ENCODE measurements at places on chromosomes 11 and 22.

DNA sequence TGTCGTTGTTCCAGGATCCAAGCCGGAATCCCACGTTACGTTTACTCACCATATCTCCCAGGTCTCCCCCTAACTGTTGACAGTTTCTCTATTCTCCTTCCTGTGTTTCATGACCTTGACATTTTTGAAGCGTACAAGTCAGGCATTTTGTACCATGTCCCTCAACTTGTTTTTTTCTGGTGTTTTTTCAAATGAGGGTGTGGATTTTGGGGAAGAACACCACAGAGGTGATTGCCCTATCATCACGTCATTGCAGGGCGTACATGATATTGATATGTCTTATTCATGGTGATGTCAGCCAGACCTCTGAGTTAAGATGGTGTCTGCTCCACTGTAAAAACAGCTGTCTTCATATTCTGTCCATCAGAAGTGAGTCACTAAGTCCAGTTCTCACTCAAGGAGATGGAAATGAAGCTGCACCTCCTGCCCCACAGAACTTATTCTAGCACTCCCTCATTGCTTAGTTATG, 28.3 kb upstream of the SOX10 start:
- DNase-seq = no peak

DNA sequence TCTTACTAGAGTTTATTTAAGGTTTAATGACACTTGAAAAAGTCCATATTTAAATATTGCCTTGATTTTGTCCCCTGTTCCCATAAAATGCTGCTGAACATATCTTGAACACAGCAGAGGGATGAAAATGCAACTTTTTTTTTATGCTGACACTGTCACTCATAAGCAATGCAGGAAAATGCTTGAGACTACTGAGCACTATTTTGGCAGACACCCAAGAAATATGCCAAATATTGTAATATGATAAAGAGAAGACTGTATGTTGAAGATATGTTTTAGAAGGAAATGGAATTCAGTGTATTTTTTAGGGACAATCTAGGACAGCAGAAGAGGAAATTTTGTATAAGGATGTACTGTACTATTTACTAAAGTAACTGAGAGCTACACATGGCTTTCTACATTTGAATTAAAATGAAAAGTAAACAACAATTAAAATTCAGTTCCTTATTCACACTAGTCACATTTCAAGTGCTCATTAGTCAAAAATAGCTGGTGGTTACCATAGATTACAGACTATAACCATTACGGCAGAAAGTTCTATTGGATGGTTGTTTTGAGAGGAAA, 58.6 kb downstream of the LRRC4C start:
- no peak for DNase-seq

DNA sequence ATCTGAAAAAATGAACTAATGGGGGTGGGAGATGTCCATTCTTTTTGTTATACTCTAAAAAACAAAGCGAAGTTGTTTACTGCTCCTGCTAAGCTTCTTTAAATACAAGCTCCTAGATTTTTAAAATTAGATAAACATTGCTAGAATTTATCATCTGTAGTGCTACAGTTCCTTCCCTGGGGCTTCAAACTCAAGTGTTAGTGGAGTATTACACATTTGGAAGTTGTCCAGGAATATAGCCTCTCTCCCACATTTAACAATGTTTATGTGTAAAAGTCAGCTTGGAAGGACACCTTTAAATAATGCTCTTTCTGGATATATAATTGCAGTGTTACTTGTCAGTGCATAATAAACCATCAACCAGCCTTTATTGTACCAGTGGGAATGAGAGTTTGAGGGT, 155.5 kb downstream of the SPON1 start:
- no peak for DNase-seq

GRCh38 chr11:129295746-129296145, 79.9 kb upstream of the BARX2 start:
- DNase-seq = no peak

- DNase-seq = no peak
Measured at GRCh38 chr11:76493040-76493439, 48.2 kb downstream of the EMSY start.

DNA sequence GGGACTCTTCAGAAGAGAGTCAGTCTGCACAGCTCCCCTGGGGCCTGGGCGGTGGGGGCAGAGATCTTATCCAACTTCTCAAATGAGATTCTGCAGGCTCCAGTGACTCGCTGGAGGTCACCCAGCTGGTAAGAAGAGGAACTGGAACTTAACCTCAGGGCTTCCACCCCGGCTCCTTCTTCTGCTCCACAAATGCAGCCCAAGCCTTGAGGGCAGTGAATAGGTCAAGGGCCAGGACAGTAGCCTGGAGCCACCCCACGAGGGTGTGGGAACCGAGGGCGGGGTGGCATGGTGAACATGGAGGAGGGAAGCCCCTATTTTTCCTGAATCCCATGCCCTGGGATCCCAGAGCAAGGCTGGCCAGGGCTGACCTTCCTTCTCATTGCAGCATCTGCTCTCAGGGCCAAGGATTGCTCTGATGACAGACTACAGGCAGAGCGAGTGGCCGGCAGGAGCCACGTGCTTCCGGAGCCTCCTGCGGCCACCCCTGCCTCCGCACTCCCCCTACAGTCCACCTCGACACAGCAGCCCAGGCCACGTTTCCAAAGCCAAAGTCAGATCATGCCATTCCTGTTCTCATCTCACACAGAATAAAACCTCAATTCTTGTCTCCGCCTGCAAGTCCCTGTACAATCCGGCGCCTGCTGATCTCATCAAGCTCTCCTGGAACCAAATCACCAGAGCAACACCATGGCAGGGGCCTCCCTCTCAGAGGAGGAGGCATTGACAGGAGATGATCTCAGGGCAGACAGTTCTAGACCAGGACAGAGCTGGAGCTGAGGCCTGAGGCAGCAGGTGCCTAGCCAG, 21.1 kb upstream of the UPK3A start:
- DNase-seq = peak; percentile 60

- DNase-seq = no peak
Measured at GRCh38 chr11:100756559-100756958, 69.5 kb downstream of the ARHGAP42 start.

DNA sequence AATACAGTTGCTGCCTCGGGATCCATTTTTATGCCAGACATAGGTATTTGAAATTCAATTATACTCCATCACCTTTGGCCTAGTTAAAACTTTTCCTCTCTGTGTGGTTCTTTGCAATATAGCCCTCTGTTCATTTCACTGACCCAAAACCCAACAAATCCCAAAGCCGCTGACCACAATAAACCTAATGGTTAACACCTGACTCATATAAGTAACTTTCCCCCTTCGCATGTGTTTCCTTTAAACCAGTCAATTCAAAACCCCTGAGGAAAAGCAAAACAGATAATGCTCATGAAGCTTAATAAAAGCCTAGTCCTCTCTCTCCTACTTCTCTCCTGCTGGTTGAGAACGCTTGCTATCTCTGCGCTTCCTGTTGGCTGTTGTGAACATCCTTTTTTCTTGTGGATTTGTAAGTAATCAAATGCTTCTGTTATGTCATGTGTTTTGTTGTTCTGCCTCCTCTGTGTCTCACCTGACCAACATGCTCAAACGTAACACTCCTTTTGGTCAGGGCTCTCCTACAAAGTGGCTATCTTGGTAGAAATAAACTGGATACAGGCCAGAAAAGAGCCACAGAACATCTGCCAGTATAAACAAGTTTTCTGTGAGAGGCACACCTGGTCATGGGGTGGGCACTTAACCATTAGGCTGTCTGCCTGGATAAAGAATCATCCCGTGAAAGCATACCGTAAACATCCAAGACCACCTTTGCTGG, 652.6 kb downstream of the METTL15 start:
- DNase-seq = no peak

DNA sequence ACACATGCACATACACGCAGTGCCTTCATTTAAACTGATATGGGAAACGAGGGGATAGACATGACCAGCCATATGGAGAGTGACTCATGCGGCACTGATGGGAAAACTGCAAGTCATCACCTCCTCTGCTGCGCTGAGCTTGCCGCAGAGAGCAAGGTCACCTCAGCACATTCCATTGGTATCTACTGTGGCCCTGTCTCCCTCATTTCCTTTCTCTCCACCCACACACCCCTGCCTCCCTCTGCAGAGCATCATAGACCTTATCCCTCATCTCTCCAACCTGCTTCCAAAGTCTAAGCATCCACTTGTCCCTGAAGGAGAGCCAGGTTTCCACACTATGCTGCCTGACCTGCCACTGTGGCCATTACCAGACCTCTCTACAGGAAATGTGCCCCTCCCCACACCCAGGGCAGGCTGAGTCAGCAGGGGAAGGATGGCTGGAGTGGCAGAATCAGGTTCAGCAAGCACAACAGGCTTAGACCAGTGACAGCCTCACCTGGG, 116.9 kb upstream of the SNX19 start:
- no peak for DNase-seq

DNA sequence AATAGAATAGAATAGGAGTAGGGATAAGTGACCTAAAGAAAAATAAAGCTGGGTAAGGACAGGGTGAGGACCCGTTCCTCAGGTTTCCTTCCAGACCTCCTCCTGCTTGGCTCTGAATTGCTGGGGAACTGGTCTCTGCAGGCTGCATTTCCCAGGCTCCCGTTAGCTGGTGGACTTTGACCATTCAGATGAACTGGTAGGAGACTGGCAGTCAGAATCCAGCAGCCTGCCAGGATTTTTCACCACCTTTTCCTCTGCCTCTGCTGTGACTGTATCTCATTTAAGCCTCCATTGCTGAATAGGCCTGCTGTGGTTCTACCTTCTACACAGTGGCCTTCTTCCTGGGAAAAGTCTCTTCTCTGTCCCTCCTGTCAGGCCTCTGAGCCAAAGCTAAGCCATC, 24.6 kb upstream of the SMPD1 start:
- no peak for DNase-seq

GRCh38 chr22:21818487-21819182, 48.8 kb downstream of the MAPK1 start:
- no peak for DNase-seq

DNA sequence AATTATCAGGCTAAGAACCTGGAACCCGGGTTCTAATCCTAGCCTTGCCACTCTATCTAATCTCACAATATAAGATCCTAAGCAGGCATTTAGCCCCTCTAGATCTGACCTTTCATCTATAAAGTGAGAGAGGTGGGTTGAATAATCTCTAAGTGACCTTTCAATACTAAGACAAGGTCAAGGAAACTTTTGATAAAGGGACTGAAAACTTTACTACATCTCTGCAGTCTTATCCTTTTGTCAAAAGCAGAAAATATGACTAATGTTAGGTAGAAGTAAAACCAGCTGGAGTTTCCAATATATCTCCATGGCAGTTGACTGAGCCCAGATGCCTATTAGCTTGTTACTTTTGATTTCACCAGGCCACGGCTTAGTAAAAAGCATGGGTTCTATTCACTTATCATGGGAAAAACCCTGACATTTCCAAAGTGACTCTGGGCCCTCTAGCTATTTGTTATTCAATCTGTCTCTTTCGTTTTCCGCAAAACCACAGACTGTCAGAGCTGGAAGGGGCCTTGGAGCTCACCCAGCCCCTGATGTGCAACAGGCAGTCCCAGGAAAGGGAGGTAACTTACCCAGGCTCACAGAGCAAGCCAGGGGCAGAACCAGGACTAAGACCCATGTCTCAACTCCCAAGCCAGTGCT, 75.8 kb downstream of the RAB30 start:
- DNase-seq = no peak

- no peak for DNase-seq
Measured at GRCh38 chr22:45150139-45150538, 13.6 kb upstream of the NUP50 start.

DNA sequence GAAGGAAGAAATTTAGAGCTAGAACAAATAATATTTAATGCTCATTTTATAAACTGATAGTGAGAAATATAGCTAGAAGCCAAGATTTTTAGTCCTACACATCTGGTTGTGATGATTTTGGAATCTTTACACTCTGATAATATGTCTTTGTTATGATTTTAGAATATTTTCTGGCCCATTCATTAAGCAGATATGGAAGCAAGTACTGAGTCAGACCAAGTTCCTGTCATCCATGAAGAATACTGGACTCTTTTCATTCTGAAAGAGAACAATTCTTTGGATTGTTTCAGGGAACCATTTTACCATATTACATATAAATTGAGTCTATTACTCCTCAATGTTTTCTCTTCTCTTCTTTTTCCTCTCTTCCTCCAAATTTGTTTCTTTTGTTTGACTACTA, 227.4 kb downstream of the TMEM135 start:
- no peak for DNase-seq

DNA sequence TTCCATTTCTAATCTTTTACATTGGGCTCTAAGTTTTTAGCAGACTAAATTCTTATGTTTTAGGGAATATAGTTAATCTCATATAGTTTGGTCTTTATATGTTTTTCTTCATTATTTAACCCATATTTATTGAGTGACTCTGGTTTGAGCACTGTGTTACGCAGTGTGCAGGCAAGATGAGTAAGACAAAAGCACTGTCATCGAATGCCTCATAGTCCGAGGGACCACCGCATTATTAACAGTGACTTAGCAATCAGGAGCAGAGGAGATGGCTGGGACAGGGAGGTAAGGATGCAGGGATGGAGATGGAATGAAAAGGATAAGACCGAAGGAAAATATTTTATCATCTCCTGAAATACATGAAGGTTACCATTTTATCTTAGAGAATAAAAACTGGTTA, 65.2 kb upstream of the CTSC start:
- no peak for DNase-seq

- no peak for DNase-seq
Measured at GRCh38 chr11:110774138-110775014, 62.1 kb upstream of the ARHGAP20 start.

GRCh38 chr22:45305456-45306075, 4.2 kb upstream of the FAM118A start:
- no peak for DNase-seq

GRCh38 chr11:64691543-64691942, 31.5 kb downstream of the NRXN2 start:
- DNase-seq = no peak

DNA sequence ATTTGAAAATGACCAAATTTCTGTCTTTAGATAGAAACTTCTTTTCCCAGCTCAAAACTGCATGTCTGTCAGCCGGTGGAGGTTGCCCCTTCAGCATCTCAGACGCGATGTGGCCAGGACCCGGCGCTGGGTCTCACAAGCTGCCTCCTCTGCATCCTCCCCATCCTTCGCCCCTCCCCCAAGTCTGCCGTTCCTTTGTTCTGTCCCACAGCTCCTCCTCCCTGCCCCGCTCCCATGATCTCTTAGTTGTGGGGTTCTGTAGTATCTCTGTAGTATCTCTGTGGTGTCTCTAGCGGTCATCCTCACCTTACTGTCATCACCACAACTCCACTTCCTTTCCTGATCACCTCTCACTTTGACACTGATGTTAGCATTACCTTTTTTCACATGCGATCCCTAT, 49.9 kb downstream of the TRAF6 start:
- no peak for DNase-seq

- peak; percentile 10 for DNase-seq
Measured at GRCh38 chr11:63738720-63739360, 29.7 kb downstream of the ZFTA start.

GRCh38 chr11:127873478-127873877, 713.9 kb downstream of the ETS1 start:
- no peak for DNase-seq
